Activated CD8-positive, alpha-beta memory T cell treated with anti-CD3 and anti-CD28 coated beads, Interleukin-2, amount 50 U/mL, for 4 hours (primary cell): ENCODE measurements at places on chromosomes 1 and 21.
A peak's percentile ranks its signal among the peaks of the same experiment; 100 is the strongest.

- DNase-seq, result no peak
These were observed 2222.6 kb downstream of the MRPL39 start for GRCh38 chr21:23384679-23385078.

- DNase-seq, result no peak
These were observed 779 bp downstream of the SLC44A3 start for GRCh38 chr1:94820936-94821335.

GRCh38 chr1:205456868-205457745 is 1.3 kb upstream of the BLACAT1 start:
- no peak for DNase-seq

DNA sequence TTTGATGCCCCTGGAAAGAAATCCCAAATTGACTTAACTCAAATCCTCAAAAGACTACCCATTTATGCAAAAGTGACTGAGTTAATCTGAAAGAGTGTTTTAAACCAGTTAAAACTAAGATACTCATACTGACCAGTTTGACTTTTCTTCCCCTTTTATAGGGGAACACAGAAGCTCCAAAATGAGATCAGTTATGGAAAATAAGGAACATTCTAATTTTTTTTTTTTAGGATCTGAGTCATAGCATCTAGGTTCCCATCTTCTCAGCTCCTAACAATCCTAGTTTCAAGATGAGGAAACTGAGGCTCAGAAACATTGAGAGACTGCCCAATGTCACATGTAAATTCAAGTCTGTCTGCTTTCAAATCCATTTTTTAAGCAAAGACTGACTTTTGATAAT is 231.1 kb upstream of the RUNX1 start:
- no peak for DNase-seq

GRCh38 chr1:181141431-181141910 is 53.0 kb downstream of the IER5 start:
- peak; percentile 48 for DNase-seq

GRCh38 chr1:176208034-176208433 is 948 bp upstream of the COP1 start:
- DNase-seq, result no peak

DNA sequence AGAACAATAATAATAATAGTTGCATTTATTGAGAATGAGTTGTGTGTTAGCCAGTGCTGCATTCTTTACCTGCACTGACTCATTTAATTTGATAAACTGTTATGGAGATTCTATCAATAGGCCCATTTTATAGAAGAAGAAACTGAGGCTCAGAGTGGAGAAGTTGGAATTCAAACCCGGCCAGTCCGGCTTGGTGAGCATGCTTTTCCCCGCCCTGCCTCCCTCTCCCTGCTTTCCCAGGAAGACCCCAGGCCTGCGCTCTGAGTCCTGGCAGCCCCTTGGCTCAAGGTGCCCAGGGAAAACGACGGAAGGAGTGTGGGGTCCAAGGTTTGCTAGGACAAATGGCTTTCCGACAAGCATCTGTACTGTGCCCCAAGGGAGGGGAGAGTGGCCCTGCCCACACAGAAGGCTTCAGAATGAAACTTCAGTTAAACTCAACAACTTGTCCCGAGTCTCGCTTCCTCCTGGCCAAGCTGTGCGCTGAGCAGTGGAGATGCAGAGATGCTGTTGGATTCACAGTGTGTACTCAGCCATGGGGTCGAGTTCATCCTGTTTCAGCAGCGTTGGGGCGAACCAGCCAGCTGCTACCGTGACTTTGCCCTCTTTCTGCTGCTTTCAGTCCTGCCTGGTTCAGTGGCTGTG is 23.3 kb upstream of the PADI6 start:
- DNase-seq, result no peak

GRCh38 chr1:150619576-150620509 is 9.6 kb downstream of the ENSA start:
- DNase-seq, result no peak

DNA sequence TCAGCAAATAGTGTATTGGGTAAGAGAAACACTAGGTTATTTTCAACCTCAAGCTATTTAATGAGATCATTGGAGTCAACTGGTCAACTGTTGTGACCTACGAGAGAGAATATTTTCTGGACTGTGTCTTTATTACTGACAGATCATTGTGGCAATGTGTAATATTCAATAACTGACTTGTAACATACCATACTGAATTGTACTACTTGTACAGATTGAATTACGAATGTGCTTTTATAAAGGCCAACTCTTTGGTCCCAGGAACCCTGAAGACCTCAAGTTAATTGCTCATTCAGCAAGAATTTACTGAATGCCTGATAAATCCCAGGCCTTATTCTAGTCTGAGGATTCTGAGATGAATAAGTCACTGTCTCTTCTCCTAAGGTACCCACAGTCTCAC is 56.1 kb upstream of the CAMK1G start:
- DNase-seq, result no peak

GRCh38 chr1:204801211-204801610 is 69.5 kb upstream of the NFASC start:
- no peak for DNase-seq

GRCh38 chr21:42306366-42307035 is 8.7 kb downstream of the TFF3 start:
- DNase-seq, result no peak

- DNase-seq, result no peak
These were observed 282.9 kb downstream of the PTGER3 start for GRCh38 chr1:70764747-70765146.

- no peak for DNase-seq
These were observed 46.3 kb upstream of the TMPRSS15 start for GRCh38 chr21:18449605-18450550.

GRCh38 chr1:232517204-232517603 is 112.7 kb downstream of the SIPA1L2 start:
- no peak for DNase-seq

GRCh38 chr1:193111641-193112090 is 6.5 kb upstream of the GLRX2 start:
- no peak for DNase-seq

DNA sequence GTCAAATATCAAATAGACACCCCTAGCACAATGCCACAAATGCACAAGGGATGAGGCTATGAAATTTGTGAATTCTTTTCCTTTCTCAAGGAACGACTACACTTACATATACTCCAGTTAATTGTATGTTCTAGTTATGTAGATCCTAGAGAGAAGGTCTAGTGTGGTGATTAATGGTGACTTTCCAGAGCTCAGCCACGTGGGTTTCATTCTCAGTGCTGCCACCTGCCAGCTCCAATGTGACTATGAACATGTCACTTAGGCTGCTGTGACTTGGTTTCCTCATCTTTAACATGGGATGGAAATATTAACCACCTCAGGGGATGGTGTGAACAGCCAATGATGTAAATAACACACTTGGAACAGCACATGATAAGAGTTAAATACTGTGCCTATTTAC is 138.3 kb downstream of the APP start:
- DNase-seq, result no peak

DNA sequence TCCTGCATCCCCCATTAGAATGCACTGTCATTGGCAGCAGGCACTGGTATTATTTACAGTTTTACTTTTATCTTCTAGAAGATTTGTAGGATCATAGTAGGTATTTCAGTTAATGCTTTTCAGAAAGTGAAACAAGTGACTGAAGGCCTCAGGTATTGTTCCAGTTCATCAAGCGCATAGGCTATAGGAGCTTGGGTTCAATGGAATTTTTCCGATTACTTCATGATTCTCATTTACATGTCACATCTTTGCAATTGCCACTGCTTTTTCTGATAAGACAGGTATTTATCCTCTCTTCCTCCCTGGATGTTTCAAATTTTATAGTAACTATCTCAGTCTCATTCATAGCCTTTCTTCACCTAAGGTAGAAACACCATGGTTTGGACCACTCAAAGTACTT is 161.3 kb downstream of the NTPCR start:
- no peak for DNase-seq

DNA sequence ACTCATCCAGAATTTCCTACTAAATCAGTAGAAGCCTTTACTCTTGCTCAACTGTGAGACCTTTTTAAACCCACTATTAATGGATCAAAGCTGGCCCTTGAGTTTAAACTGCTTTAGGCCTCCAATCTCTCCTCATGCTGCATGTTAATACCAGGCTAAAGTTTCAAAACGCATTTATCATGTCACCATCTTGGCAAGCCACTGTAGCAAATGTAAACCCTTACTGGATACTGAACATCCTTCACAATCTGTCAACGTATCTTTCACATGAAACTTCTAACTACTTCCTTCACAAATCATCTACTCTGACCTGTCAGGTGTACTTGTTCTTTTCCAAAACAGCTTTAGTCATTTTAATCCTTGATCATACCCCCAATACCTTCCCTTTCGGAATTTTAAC is 3.0 kb downstream of the PAXBP1 start:
- DNase-seq, result no peak

DNA sequence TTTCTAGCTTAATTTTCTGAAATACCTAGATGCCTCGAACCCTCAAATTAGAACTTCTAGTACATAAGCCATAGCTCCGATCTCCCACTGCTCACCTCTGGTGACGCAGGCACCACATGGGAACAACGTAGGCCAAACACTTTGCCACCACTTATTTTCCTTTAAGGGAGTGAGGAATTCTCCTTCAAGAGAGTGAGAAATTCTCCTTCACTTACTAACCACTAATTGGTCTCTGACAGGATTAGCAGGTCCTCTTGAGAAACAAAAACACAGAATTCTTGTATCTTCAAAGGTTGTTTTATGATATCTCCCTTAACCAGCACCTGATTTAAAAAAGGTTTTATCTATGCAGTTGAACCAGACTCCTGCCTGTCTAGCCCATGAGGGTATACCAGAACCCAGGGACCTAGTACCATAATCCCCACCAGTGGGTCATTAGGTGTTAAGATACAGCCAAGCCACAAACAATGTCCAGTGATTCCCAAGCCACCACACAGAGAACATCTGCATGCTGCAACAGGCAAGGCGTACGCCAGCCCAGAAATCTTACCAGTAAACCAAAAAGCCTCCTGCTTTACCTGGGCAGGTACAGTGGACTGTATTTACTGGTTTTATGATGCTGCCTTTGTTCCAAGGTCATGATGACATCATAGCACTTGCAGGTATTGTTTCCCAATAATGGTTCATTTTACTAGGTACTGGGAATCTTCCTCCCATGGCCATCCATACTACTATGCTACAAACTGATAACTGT is 20.3 kb upstream of the CXADR start:
- no peak for DNase-seq

- DNase-seq, result no peak
These were observed 22.0 kb downstream of the LDLRAD2 start for GRCh38 chr1:21834094-21834493.

- no peak for DNase-seq
These were observed 21.1 kb downstream of the PIK3C2B start for GRCh38 chr1:204473400-204473965.

- DNase-seq, result no peak
These were observed 3.0 kb upstream of the TSPAN1 start for GRCh38 chr1:46171871-46172270.

- DNase-seq, result no peak
These were observed 40.3 kb downstream of the UBE2U start for GRCh38 chr1:64243757-64244080.

DNA sequence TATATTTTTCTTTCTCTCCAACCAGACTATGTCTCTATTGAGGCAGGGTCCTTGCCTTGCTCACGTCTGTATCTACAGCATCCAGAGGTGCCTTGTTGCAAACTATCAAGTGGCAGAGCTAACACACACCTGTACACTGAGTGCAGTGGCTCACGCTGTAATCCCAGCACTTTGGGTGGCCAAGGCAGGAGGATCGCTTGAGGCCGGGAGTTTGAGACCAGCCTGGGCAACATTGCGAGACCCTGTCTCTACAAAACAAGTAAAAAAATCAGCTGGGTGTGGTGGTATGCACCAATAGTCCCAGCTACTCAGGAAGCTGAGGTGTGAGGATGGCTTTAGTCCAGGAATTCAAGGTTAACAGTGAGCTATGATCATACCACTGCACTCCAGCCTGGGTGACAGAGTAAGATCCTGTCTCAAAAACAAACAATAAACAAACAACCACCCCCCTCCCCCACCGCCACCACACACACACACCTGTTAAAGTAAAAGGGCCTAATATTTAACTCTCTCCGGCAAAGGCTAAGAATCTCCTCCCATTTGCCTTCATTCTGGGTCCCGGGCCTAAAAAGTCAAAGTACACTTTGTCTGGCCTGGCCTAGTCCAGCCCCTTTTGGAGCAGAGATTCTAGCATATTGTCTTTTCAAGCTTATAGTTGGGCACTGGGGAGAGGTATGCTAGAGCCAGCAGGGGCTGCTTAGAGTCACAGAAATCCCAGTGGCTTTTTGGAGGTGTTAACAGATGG is 9.5 kb upstream of the SLFNL1 start:
- no peak for DNase-seq

DNA sequence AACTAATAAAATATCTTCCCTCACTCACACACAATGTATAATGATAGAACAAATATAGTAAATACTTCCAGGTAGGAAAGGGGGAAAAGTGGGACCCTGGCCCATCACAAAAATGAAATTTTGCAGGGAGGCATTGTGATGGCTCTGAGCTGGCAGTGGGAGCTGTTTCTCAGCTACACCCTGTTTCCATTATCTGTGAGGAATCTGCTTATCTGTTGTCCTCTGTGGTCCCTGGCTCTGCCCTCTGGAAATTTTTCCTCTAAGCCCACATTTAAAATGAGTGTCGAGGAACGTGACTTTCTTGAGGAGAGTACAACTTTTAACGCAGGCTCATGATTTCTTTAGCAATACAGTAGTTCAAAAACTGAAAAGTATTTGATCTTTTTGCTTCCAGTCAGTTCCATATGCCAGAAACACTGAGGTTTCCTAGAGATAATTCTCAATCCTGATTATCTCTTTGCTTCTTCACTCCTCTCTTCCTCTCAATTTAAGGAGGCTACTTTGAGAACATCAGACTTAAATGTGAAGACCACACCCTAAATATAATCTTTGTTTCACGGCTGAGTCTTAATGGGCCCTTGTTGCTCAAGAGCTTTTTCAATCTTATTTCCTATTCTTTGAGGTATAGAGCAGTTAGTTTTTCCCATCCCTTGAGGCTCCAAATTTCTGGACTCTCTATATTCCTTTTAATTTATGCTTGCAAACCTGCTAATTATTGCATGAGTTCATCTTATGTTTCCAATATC is 5.0 kb upstream of the EEIG2 start:
- DNase-seq, result no peak

DNA sequence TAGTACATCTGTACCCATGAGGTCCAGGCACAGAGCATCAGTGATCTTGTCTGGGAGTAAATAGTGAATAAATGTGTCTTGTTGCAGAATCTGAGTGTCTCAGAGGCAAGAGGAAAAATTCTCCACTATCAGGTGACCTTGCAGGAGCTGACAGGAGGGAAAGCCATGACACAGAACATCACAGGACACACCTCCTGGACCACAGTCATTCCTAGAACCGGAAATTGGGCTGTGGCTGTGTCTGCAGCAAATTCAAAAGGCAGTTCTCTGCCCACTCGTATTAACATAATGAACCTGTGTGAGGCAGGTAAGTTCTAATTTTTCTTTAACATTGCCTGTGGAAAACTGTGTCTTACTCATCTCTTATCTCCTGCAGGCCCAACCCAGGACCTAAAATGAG is 43.1 kb downstream of the IL12RB2 start:
- no peak for DNase-seq

DNA sequence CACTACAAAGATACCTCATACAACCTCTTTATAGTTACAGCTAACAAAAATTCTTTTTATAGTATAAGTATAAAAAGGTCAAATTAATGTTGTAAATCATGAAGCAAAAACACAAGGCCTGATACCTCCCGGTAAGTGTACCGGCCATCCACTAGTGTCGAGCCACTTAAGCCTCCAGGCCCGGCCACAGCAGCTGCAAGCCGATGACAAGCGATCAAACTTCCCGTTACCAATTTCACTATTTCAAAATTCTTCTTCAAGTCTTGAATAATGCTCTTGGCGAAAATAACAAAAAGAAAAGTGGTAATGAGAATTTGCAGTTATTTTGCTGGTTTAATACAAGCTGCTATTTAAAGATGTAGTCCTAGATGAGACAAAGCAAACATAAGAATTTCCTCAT is 67.6 kb downstream of the USP24 start:
- DNase-seq, result no peak
